ENCODE measurements at places on chromosomes 3 and 15. TPM values are rescaled to one million over a fixed set of nuclear protein-coding genes. Genes with fewer than 3 reads are reported as not detected.

DNA sequence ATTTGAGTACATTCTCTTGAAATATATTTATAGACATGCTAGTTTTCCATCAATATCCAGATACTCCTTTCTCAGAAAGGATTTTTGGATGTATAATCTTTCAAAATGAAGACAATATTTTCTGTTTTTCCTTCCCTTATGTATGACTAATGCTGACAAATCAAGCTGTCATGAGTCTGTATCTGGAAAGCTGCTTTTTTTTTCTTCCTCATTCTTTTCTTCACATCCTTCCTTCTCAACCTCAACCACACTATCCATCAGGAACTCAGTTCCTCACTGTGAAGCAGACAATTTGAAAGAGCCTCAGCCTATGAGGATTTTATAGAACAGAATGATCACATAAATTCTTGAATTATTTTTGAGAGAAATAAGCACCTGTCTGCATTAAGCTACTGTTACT is 335.9 kb upstream of the EPHA6 start:
- DNase-seq = no peak

DNA sequence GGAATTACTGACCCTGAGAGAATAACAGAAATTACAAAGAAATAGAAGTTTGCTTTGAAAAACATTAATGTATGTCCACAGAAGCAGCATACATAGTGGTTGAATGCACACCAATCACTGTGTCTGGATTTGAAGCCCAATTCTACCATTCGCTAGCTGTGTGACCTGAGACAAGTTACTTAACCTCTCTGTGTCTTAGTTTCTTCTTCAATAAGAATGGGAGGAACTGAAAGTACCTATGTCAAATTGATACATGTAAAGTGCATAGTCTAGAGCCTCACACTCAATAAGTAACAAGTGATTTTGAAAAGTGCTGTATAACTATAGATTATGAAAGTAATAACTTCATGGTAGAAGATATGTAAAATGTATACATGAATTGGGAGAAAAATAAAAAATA is 457.8 kb downstream of the FOXP1 start:
- DNase-seq = no peak

Gene HESX1
- total RNA-seq = 1.5 TPM

- no peak for DNase-seq
Observed at GRCh38 chr3:194777729-194778128, 92.0 kb downstream of the FAM43A start.

DNA sequence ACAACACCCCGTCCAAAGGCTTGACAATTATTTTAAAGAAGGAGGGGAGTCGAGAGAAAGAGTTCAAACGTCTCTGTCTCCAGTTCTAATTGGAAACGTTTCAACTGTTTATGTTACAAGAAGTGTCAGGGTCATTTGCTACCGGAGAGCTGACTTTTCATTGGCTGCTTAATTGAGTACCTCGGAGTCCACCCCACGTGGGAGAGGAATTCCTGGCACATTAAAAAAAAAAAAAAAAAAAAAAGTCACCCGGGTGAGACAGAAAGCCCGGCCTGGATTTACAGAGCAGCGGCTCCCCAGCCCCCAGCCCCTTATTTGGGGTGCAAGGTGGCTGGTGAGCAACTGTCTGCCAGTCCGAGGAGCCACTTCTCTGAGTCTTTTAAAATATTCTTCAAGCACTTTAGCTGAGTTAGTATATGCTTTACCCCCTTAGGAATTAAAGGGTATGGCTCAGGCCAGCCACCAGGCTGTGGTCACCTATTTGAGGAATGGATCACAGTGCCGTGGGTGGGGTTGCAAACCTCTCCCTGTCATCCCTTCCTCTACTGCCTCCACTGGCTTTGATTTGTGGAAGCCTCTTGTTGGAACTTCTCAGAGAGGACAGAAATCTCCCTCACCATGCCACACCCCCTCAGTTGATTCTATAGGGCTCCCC is 3.9 kb upstream of the TLE3 start:
- no peak for DNase-seq

- no peak for DNase-seq
Observed at GRCh38 chr3:72147600-72147999, 362.7 kb upstream of the PROK2 start.

Gene DAZL
- not detected for total RNA-seq

DNA sequence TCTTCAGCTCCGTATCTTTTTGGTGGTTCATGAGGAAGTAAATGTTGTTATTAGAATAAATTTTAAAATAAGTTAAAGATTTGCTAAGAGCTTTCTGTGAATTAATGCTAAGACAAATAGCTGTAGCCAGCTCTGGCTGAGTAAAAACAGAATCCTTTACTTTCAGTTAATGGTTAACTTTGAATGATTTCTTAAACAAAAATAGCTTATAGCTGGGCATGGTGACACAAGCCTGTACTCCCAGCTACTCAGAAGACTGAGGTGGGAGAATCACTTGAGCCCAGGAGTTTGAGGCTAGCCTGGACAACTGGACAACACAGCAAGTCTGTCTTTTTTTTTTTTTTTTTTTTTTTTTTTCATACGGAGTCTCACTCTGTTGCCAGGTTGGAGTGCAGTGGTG is 25.0 kb downstream of the TCAIM start:
- no peak for DNase-seq

Gene UPK1B
- 0.51 TPM for total RNA-seq

Gene TTC21A
- 1.6 TPM for total RNA-seq

DNA sequence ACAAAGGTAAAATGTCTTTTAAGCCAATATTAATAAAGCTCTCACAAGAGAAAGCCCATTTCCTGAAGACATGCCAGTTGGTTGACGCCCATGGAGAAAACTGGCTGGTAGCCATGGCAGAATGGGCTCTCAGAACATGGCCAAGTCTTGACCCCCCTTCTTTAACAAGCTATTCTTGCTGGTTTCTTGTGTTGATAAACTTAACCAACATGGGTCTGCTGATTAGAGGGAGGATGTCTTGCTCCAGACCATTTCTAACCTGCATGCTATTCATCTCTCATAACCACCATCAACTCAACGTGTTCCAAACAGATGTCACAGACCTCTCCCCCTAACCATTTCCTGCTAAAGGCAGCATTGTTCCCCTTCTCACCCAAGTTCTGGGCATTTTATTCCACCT is 25.7 kb downstream of the NTRK3 start:
- no peak for DNase-seq

DNA sequence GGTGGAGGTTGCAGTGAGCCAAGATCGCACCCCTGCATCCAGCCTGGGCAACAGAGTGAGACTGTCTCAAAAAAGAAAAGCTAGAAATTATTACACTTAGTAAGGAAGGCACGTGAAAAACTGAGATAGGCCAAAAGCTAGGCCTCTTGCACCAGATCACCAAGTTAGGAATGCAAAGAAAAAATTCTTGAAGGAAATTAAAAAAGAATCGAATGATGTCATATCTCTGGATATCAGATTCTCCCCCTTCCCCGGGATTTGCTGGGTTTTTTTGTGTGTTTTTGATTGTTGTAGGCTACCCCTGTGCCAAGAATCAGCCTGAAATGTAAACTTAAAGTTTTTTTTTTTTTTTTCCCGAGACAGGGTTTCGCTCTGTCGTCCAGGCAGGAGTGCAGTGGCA is 17.4 kb downstream of the PTPN23 start:
- DNase-seq = no peak

- DNase-seq = no peak
Observed at GRCh38 chr3:148083526-148084182, 614.0 kb upstream of the AGTR1 start.

DNA sequence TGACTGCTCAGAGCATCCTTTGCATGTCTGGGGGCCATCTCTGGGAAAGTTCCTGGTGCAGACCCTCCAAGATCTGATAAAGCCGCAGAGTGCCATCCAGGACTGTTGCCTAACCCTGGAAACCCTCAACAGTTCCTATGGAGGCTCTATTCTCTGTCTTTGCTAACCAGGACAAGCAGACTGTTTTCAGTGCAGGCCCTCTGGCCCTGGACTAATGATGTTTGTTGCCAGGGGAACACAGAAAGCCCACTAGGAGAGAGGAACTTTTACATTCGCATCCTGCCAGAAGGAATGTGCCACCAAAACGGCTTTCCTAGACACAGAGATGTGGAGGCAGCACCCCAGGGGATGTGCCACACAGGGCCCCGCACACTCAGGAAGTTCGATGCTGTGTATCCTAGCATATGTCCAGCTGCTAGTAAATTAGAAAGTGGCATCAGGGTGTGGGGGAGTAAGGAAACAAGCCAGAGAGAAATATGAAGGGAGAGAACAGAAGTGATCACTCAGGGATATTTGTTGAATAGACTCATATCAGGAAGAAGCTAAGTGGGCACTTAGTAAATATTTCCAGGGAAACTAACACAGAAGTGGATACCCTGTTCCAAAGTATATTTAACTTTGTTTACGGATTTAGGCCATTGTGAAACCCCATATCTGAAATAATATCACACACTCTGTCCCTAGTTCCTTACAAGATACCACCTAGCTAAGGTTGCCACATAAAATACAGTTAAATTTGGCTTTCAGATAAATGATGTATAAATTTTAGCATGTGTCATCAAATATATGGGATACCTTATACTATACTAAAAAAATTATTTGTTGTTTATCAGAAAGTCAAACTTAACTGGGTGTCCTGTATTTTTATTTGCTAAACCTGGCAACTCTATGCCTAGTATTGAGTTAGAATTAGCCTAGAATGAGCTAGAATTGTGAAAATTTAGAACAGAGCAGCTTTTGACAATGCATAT is 29.9 kb upstream of the TMOD3 start:
- no peak for DNase-seq

Gene CHCHD4
- total RNA-seq = 10.0 TPM

DNA sequence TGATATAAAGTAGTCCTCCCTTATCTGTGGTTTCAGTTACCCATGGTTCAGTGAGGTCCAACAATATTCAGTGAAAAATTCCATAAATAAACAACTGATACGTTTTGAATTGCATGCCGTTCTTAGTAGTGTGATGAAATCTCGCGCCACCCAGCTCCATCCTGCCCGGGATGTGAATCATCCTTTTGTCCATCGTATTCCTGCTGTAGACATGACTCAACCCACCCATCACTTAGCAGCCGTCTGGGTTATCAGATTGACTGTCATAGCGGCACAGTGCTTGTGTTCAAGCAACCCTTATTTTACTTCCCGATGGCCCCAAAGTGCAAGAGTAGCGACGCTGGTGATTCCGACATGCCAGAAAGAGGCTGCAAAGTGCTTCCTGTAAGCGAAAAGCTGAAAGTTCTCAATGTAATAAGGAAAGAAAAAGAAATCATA is 48.0 kb upstream of the MEX3B start:
- no peak for DNase-seq

Gene WDR93
- not detected for total RNA-seq

Gene KLHL40
- total RNA-seq = not detected

DNA sequence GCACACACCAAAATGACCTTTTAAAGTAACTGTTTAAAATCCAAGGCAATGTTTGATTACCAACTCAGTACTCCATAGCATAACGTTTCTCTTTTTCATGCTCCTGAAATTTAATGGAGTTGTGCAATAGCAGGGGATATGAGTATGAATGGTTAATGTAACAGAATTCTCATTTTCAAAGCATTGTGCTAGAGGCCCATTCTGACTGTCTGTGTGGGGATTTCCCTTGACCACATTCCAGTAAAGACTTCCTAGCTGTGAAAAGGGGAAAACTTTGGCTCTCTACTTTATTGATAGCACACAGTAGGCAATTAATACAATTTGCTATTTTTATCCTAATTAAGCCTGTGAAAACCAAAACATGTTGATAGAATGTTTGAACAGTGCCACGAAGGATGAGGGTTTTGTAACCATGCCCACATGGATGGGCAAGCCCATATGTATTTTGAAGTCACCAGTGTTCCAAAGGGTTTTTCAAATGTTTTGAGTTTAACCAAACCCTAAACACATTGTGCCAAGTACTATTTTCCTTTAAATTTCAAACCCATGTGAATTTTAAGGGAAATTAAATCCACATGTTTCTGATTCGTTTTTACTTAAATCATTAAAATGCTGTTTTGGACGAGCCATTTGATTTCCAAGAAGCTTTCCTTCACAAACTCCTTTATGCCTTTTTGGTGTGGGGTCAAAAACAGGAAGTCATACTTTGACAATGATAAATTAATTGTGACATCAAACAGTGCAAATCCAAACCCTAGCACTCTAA is 261.2 kb downstream of the SHOX2 start:
- no peak for DNase-seq

DNA sequence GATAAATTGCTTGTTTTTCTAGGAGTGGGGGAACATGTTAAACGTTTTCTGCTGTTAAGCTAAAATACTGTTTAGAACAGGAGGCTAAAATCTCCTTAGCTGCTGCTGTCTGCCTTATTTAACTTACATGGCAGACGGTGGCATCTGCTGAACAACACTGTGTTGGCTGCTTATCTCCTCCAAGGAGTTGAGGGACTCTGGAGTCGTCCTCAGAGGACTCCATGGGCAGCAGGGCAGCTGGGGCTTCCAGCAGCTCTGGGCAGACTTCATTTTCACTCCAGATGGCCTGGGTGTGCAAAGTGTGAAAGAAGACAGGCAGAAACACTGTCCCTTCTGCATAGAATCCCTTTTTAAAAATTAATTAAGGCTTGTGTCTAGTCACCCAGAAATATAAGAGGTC is 52.9 kb upstream of the NUDT16 start:
- DNase-seq = no peak

DNA sequence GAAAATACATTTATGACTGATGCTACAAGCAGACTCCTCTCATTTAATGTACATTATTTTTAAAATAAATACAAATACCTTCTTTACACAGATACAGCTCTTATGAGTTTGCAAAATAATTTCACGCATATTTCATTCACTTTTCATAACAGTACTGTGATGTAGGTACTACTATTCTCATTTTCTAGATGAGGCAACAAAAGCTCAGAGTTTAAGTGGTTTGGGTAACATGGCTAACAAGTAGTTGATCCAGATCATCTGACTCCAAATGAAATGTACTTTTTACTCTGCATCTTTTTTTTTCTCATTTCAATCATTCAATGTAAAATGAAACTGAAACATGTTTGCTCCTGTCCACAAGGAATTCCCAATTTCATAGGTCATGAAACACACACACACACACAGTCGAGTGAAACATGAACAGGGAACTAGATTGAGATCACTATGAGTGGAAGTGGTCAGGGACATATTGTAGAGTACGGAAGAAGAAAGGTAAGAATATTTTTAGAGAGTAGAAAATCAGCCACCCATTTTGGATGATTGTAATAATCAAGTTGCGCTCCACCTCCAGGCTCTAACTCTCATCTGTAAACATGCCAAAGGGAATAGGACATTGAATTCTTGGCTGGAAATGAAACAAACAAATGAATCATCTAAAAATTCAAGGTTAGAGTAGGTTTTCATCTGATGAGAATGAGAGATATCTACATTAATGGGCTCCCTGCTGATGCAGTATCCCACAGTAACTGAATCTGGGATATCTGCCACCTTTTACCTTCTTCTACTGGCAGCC is 92.4 kb downstream of the CLDN1 start:
- no peak for DNase-seq
